ENCODE measurements at places on chromosomes 4 and X. TPM values are rescaled to one million over a fixed set of nuclear protein-coding genes. Genes with fewer than 3 reads are reported as not detected.

DNA sequence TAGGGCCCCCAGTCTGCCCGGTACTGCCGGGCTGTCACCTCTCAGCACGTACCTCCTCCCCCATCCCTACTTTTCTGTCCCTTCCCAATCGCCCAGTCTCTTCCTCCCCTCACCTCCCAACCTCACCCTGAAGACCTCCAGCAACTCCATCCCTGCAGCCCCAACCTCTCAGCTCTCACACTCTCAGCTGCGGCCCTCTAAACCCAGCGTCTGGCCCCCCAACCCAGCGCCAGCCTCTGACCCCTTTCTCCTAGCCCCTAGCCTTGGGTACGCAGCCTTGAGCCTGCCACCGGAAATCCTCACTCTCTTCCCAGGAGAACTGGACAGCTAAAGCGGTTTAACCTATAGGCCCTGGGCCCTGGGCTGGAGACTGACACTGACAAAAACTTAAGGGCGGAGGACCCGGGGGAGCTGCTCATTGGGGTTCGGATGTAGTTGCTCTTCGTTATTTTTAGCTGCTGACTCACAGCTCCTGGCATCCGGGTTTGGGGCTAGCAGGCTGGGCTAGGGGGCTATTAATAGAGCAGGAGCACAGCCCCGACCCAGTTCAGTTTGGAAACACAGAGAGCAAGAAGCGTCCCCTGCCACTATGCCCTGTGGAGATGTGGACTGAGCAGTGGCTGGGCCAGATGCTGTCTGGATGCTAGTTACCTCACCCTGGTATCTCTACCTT, 9.6 kb upstream of the DLG3 start:
- no peaks in the 10 kb centered on the region for H3K36me3 ChIP-seq
- DNase-seq = no peak
- peak overlapping the region; percentile 72 for H3K4me3 ChIP-seq
- no peaks in the 10 kb centered on the region for H3K27me3 ChIP-seq
- peak overlapping the region; percentile 57 for H3K27ac ChIP-seq
- peaks cover 6% of the 10 kb centered on the region for H3K4me1 ChIP-seq

GRCh38 chrX:252244-252956, 28.8 kb upstream of the PLCXD1 start:
- no peak for DNase-seq
- H3K27ac ChIP-seq = no peak overlapping the region
- no peaks in the 10 kb centered on the region for H3K27me3 ChIP-seq
- H3K4me3 ChIP-seq = no peak overlapping the region

The ATP1B4 gene
- total RNA-seq = not detected

The TEX13C gene
- not detected for total RNA-seq

The SMIM10 gene
- 1.8 TPM for total RNA-seq

The H2BW1 gene
- total RNA-seq = not detected

DNA sequence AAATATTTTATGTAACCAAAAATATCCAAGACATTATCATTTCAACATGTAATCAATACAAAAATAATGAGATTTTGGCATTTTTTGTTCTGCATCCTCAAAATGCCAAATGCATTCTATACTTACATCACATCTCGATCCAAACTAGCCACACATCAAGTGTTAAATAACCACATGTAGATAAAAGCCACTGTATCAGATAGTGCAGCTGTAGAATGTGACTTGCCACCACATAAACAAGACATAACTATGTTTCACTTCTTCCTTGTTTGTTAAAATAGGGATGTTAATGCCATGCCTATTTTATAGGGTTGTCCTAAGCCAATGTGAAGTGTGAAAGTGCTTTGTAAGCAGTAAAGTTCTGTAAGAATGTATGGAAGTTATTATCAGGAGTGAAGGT, 20.9 kb downstream of the INTS6L start:
- no peaks in the 10 kb centered on the region for H3K27me3 ChIP-seq
- no peak overlapping the region for H3K27ac ChIP-seq
- no peaks in the 10 kb centered on the region for H3K36me3 ChIP-seq
- DNase-seq = no peak

The DDX53 gene
- total RNA-seq = not detected

- H3K27me3 ChIP-seq = no peaks in the 10 kb centered on the region
- H3K36me3 ChIP-seq = no peaks in the 10 kb centered on the region
- H3K4me3 ChIP-seq = no peak overlapping the region
- H3K27ac ChIP-seq = no peak overlapping the region
These were observed 13.8 kb downstream of the USP46 start for GRCh38 chr4:52645300-52645699.

GRCh38 chr4:16995451-16995850, 97.0 kb upstream of the LDB2 start:
- H3K36me3 ChIP-seq = no peaks in the 10 kb centered on the region
- H3K27me3 ChIP-seq = no peaks in the 10 kb centered on the region
- H3K4me1 ChIP-seq = no peaks in the 10 kb centered on the region
- no peak overlapping the region for H3K27ac ChIP-seq

The TCEAL9 gene
- total RNA-seq = 64.1 TPM

The LONRF3 gene
- total RNA-seq = 27.3 TPM

The SSX4 gene
- not detected for total RNA-seq

- no peak overlapping the region for H3K27ac ChIP-seq
- no peaks in the 10 kb centered on the region for H3K36me3 ChIP-seq
- H3K27me3 ChIP-seq = no peaks in the 10 kb centered on the region
- H3K4me3 ChIP-seq = no peak overlapping the region
- H3K4me1 ChIP-seq = peaks cover 5% of the 10 kb centered on the region
- no peak for DNase-seq
These were observed 98.1 kb downstream of the HNRNPD start for GRCh38 chr4:82275431-82276331.

DNA sequence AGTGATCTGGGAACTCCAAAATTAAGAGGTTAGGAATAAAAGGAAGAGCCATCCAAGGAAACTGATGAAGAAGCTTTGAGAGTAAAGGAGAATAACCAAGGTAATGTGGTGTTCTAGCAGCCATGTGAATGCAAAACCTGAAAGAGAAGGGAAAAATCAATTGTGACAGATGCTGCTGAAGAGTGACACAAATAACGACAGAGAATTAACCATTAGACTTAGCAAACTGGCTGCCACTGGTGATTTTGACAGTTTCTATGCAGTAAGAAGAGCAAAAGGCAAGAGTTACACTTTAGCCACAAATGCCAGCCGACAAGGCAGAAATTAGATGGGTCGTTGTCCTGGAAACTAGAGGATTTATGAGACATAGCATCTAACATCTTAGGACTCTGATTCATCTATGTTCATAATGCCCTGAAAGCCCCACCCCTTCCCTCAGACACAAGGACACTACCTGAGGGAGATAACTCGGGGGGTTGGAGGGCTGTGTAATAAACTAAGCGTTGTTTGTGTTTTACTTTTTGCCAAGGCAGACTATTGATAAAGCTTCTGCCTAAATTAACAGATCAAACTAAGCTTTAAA, 13.0 kb upstream of the TMEM144 start:
- no peak overlapping the region for H3K4me3 ChIP-seq
- no peaks in the 10 kb centered on the region for H3K27me3 ChIP-seq
- no peaks in the 10 kb centered on the region for H3K4me1 ChIP-seq
- DNase-seq = no peak
- no peaks in the 10 kb centered on the region for H3K36me3 ChIP-seq

DNA sequence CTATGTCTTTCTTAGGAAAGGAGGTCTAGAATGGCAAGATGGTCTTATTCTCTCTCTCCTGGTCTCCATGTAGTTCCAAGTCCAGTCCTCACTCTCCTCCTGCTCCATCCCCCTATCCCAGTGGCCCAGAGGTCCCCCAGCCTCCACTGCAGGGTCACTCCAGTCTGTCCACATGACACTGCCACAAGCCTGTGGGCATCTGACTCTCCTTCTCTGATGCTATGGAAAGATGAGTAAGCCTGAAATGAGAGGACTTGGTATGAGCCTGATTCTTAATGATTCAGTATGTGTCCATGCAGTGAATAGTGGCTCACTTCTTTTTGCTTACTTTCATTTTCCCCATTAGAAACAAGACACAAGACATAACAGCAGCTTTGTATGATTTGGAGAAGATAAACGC, 516.8 kb upstream of the ADGRL3 start:
- H3K36me3 ChIP-seq = no peaks in the 10 kb centered on the region
- H3K4me1 ChIP-seq = no peaks in the 10 kb centered on the region
- no peak for DNase-seq
- H3K4me3 ChIP-seq = no peak overlapping the region

GRCh38 chr4:25223802-25224375, 9.9 kb upstream of the PI4K2B start:
- no peaks in the 10 kb centered on the region for H3K36me3 ChIP-seq
- no peaks in the 10 kb centered on the region for H3K4me1 ChIP-seq
- no peak overlapping the region for H3K27ac ChIP-seq

DNA sequence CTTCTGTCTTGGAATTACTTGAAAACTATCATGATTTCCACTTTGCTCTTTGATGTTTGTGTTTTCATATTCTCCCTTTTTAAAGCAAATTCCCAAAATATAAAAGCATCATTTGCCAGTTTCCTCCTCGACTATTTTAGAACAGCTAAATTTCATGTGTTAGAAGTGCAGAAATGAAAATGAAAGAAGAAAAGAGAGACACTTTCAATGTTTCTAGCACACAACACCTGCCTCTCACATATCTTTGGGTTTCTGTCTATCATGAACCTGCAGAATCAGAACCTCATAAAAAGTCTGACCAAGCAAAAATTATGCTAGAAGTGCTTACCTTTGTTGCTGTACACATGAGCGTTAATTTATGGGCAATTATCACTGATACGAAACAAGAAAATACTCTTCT, 1.9 kb upstream of the NEUROG2 start:
- peaks cover 10% of the 10 kb centered on the region for H3K4me1 ChIP-seq
- H3K36me3 ChIP-seq = no peaks in the 10 kb centered on the region
- peaks cover 100% of the 10 kb centered on the region for H3K27me3 ChIP-seq
- no peak overlapping the region for H3K4me3 ChIP-seq

GRCh38 chrX:109392895-109393294, 89.0 kb downstream of the GUCY2F start:
- no peaks in the 10 kb centered on the region for H3K4me1 ChIP-seq
- H3K4me3 ChIP-seq = no peak overlapping the region
- no peaks in the 10 kb centered on the region for H3K27me3 ChIP-seq
- no peaks in the 10 kb centered on the region for H3K36me3 ChIP-seq

The AVPR2 gene
- total RNA-seq = not detected

DNA sequence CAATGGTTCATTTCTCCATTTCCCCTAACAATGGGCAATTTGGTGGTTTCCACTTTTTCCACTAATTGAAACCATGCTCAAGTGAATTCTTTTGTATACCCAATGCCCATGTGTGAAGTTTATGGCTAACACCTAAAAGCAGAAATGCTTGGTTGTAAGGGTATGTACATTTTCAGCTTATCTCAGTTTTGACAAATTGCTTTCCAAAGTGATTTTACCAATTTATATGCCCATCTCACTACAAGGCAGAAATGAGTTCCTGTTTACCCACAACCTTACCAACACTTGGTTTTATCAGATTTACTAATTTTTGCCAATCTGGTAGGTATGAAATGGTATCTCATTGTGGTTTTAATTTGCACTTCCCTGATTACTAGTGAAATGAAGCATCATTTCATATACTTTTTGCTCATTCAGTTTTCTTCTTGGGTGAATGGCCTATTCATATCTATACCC, 14.8 kb downstream of the GPR34 start:
- H3K36me3 ChIP-seq = no peaks in the 10 kb centered on the region
- H3K4me1 ChIP-seq = no peaks in the 10 kb centered on the region
- no peaks in the 10 kb centered on the region for H3K27me3 ChIP-seq
- H3K4me3 ChIP-seq = no peak overlapping the region
- no peak overlapping the region for H3K27ac ChIP-seq

- H3K4me1 ChIP-seq = no peaks in the 10 kb centered on the region
- no peak overlapping the region for H3K27ac ChIP-seq
- H3K36me3 ChIP-seq = no peaks in the 10 kb centered on the region
- DNase-seq = no peak
- H3K4me3 ChIP-seq = no peak overlapping the region
- H3K27me3 ChIP-seq = no peaks in the 10 kb centered on the region
These were observed 151.0 kb downstream of the DCTD start for GRCh38 chr4:182765987-182766856.

DNA sequence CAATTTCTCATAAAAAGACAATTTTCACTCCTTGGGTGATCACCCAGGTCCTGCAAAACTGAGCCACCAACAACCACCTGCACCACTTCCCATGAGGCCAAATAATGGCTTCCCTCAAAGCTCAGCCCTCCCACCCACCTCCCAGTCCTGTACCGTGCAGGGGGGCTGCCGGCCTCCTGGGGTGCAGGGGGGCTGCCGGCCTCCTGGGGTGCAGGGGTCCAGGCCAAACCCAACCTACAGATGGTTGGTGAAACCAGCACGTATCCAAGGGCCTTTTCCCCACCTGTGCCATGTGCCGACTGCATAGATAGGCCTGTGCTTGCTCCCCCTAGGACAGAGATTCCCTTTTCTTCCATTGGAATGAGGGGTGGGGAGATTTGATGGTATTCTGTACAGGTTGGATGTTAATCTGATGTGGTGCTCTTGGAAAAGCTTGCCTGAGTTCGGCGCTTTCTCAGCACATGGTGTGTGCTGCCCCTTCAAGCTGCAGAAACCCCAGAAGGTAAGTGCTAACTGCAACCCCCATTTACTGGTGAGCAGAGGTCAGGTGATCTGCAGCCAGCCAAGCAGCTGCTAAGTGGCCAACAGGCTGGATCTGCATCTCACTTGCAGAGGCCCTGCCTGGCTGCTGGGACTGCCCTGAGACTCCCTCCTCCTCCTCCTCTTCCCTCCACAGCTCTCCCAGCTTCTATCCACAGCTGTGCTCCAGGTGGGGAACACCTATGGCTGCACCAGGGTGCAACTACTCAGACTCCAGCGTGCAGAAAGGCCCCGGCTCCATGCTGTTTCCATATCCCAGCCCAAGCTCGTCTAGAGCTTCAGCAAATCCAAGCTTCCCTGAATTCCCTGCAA, 38.8 kb downstream of the FRG1 start:
- no peak overlapping the region for H3K4me3 ChIP-seq
- no peaks in the 10 kb centered on the region for H3K36me3 ChIP-seq
- no peak overlapping the region for H3K27ac ChIP-seq
- no peaks in the 10 kb centered on the region for H3K4me1 ChIP-seq
- DNase-seq = no peak
- H3K27me3 ChIP-seq = no peaks in the 10 kb centered on the region

- peak; percentile 77 for DNase-seq
- H3K27me3 ChIP-seq = no peaks in the 10 kb centered on the region
- peak overlapping the region; percentile 85 for H3K27ac ChIP-seq
- H3K4me1 ChIP-seq = no peaks in the 10 kb centered on the region
- H3K4me3 ChIP-seq = peak overlapping the region; percentile 11
These were observed 2.5 kb downstream of the CXorf38 start for GRCh38 chrX:40644821-40645358.

DNA sequence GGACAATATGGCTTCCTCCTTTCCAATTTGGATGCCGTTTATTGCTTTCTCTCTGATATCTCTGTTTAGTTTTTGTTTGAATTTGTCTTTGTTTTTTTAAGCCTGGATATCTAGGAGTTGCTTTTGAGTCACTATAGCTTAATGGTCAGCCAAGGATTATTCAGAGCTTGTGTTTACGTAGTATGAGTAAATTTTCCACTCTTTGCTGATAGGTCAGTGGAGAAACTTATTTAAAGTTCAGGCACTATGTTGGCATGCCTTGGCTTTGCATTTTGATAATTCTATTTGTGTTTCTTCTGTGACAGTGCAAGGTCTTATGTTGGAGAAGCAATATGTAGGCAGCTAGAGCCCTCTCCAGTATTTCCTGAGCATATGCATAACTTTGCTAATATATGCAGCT, 315.2 kb downstream of the GRID2 start:
- H3K4me1 ChIP-seq = no peaks in the 10 kb centered on the region
- H3K4me3 ChIP-seq = no peak overlapping the region
- no peak overlapping the region for H3K27ac ChIP-seq
